ENCODE measurements at places on chromosomes 6 and 20.

DNA sequence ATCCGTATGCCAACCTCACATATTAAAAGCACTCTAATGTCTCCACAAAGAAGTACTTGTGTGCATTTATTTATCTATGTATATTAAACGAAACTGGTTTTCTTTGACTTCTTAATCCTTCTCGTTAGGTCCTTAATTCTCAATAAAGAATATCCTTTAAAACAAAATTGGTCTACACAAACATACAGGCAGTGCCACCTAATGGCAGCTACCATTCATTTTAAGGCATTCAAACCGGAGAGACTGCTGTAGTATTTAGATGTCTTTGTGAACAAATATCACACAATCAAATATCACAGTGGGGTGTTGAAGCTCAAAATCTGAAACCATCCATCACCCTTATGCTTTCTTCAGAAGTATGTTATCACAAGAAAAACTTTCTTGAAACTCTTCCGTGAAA lies 96.6 kb upstream of the IRAK1BP1 start:
- DNase-seq: no peak

DNA sequence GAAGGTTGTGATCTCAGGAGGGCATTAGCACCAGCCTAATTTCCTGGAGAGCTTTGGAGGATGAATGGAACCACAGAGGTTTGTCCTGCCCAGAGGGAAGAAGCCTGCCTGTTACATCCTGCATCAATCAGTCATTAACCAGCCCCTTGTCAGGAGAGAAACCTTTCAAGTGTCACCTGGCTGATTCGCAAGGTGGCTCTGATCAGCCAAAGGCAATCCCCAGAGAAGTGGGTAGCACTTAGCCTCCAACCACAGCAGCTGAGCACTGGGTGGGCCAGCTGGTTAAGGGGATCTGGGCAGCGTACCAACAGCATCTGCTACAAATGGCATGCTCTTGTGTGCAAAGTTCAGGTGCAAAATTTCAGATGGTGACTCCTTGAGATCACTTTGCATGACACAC lies 26.9 kb downstream of the ANKEF1 start:
- no peak for DNase-seq

DNA sequence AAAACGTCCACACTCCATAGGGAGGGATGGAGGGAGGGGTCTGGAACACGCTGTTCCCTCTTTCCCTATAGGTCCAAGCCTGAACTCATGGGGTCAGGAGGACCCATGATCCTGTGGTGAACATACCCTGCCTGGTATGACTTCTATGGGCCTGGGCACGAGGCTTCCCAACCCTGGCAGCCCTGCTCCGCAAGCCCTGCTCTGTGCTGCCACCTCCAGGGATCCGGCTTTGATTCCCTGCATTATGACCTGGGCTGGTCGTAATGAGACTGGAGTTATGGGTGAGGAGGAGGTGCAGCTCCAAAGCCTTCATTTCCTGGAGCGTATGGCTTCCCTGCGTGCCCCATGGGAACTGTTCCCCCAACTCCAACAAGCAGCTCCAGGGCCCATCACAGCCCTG lies 54.9 kb downstream of the CDH22 start:
- DNase-seq: no peak

DNA sequence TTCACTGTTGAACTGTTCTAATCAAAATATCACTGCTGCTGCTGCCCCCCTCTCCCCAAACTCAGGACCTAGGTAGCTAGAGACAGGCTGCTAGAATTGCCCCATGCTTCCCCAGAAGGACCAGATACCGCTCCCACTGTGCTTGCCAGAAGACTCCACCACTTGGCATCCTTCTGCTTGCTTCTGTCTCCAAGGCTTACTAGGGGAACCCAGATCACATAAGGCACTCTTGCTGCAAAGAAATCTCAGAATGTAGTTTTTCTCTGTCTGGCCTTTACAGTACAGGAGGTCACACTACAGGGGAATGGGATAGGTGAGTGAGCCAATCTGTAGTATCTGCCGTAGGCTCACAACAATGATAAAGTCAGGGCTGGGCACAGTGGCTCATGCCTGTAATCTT lies 21.5 kb upstream of the SLC9A8 start:
- no peak for DNase-seq

DNA sequence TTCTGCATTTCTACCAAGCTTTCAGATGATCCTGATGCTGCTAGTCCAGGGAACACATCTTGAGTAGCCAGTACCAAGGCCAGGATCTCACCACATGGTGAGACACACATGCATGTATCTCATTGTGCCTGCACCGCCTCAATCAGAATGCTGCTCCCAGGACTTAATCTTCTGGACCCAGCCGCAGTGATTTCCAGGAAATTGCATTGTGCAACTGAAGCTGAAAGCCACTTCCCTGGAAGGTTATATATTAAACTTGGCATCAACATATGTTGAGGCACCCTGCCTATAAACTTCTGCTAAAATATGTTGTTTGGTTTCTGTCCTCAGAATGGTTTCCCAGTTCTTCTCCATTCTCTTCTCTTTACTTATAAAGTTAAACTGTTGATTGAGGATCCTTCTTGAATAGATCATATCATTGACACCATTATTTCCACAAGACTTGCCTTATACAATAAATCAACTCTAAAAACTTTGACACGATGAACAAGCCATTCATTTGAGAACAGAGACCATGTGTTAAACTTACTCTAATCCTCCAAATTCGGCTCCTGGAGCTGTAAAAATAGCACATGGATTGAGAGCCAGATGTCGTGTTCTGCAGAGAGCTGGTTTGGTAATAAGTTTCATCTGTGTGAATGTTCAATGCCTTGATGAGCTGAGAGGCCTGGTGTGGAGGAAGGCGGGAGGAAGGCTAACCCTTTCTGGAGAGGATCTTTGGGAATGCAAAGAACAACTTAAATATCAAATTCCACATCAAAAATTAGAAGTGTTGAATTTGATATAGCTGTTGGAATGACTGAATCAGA lies 65.0 kb upstream of the PCSK2 start:
- DNase-seq: no peak

DNA sequence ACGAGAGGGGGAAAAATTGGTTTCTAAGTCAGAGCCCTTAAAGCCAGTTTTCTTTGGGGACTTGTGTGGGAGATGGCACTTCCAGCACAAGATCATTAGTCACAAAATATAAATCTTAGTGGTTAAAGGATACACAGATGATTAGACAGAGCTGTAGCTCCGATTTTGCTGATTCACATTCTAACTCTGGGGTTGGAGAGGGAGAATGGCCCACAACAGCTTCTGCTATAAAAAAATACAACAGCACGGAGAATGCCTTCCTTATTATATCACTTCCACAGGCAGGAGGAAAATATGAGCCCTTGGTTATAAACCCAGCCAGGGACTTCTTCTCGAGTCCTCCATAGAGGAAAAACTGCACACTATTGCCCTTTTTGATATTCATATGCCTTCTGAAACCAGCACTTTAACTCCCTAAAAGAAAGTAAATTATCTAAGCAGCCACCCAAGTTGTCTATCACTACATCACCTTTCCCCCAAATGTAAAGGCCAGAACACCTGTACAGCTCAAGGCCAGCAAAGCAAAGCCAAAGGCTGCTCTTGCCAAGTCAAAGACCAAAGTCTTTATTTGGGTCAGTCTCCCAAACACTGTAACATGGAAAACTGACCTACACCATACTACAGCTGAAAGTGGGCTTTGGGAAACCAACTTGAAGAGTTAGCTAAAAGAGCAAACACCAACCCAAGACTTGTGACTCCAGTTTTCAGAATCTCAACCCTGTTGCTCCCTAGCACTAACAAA lies 10.4 kb downstream of the MRPL14 start:
- no peak for DNase-seq
